ENCODE measurements at places on chromosomes 1 and 21.

DNA sequence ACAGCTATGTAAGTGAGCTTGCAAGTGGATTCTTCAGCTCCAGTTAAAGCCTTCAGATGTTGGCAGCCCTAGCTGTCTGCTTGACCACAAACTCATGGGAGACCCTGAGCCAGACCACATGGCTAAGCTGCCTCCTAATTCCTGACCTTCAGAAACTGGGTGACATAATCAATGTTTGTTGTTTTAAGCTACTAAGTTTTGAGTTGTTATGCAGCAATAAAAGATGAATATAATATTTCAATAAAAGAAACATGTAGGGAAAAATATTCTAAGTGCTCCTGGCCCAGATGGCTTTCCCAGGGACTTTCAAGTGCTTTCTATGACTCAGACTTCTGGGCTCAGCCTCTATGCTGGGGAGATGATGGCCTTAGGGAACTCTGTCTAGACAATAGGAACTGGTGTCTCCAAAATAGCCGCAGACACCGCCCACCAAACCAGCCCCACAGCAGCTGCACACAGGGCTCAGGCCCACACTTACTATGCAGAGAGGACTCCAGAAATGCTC is 20.3 kb upstream of the AZIN2 start:
- peak; percentile 74 for DNase-seq

- DNase-seq, result peak; percentile 97
Observed at GRCh38 chr1:51642739-51643142, 25.8 kb downstream of the OSBPL9 start.

- DNase-seq, result no peak
Observed at GRCh38 chr1:229420765-229421164, 13.1 kb downstream of the ACTA1 start.

GRCh38 chr1:91724231-91724630 is 161.7 kb downstream of the TGFBR3 start:
- no peak for DNase-seq

- DNase-seq, result peak; percentile 43
Observed at GRCh38 chr1:238484121-238484520, 593.4 kb upstream of the ZP4 start.

DNA sequence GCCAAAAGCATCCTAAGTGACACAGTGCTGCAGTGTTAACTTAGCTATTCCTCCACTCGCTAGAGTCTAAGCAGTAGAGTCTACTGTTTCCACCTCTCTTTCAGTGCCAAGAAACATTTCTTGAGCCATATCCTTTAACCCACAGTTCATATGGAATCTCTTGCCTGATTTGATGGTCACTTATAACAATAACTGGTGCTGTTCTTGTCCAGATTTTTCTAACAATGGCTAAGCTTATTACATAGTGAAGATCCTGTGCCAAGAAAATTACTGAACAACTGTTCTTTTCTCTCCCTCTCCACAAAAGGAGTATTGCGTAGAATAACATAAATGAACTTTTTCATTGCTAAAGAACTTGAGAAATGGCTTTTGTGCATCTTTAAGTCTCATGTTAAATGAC is 121.3 kb downstream of the CDC7 start:
- DNase-seq, result no peak

- DNase-seq, result no peak
Observed at GRCh38 chr1:206831650-206832049, 33.8 kb upstream of the IL20 start.

DNA sequence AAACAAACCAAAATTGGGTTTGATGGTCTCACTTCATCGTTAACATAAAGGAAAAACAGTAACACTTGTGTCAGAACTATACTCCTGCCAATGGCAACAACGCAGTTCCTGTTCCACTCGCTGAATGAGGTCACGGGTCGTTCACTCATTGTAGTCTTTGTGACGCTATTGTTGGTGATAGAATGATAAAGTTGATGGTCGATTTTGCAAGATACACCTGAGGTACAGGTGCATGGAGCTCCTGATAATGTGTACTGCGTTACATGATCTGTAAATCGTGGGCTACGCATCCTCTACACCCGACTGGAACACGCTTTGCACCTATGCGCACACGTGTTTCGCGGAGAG is 391 bp upstream of the CENPS start:
- DNase-seq, result no peak

DNA sequence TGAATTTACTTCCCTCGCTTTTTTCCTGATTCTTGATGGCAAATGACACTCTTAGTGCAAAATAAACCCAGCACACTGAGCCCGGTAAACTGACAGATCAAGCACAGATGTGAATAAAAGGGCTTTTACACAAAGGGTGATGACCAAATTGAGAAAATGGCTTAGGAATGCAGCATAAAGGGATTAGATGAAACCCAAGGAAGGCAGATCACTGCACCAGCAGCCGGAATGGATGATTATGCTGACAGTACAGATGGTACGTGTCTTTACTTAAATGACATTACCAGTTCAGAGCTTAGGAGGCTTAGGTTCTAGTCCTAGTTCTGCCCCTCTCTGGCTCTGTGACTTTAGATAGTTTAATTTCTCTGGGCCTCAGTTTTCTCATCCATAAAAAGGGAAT is 12.0 kb downstream of the PKP1 start:
- DNase-seq, result no peak

- peak; percentile 47 for DNase-seq
Observed at GRCh38 chr1:45326627-45327623, at the start of gene HPDL. HPDL (plus strand) TSS chr1:45326895; CDS start chr1:45327149, 254 bp downstream.

DNA sequence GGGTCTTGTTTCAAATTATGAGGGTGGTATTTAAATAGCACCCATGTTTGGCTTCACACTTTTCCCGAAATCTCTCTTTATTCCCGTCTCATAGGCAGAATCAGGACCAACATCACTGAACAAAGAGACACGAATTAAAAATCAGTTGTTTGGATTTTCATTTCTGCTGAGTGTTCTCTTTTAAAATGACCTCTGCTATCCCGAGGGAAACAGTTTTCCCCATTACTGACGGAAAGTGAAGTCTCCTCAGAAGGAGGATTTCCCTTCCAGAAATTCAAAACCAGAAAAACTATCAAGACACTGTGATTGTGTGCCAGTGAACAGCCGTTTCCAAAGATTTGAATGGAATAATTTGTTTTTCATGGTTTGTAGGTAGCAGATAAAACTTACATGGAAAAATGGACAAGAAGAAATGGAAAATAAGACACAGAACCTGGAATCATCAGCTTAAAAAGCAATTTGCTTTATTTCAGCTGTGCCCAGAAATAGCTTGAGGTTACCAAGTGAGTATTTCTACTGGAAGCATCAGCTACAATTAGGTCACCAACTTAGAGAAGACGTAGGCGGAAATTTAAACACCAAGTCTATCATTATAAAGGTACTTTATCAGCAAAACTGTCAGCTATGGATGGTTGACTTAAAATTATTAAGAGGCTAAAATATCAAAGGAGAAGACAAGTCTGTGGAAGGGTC is 68.5 kb downstream of the RUNX1 start:
- no peak for DNase-seq

DNA sequence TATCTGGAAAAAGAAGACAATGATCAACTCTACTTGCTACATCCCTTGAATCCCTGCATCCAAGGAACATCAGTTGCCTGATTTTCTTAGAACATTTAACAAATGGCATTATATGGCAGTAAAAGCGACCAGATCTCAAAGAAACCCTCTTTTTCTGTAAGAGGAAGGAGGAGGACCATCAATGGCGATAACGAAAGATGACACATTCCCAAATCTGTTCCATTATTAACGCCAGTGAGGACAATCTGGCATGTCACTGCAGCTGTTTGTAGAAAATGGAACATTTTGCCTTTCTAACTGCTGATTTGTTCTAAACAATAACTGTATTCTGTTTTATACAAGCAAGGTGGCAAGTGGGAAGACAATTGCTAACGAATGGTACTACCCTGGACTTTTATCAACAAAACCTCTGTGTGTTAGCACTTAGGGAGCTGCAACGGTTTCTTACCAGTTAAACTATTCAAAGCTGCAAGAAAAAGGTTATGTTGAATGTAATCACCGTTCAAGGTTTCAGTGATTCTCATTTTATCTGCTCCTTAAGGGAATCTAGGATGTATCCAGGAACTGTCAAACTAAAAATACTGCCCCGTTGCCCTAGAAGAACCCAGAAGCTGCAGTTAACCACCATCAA is 251.9 kb downstream of the SDCCAG8 start:
- DNase-seq, result no peak

DNA sequence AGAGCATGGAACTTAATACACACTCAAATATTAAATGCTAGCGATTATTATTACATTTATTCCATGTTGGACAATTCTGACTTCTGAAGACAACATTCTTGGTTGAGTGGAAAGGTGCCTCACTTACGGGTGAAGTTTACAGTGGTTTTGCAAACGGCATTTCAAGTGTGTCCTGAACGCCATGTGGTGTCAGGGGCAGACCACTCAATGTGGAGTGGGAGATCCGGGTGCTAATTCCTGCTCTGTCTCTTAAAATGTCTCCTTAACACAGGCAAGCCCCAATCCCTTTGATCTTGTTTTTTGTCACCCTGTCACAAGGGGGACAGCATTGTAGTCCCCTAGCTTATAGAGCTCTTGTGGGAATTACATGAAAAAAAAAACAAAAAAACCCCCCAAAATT is 5.6 kb upstream of the TDRD10 start:
- DNase-seq, result no peak

DNA sequence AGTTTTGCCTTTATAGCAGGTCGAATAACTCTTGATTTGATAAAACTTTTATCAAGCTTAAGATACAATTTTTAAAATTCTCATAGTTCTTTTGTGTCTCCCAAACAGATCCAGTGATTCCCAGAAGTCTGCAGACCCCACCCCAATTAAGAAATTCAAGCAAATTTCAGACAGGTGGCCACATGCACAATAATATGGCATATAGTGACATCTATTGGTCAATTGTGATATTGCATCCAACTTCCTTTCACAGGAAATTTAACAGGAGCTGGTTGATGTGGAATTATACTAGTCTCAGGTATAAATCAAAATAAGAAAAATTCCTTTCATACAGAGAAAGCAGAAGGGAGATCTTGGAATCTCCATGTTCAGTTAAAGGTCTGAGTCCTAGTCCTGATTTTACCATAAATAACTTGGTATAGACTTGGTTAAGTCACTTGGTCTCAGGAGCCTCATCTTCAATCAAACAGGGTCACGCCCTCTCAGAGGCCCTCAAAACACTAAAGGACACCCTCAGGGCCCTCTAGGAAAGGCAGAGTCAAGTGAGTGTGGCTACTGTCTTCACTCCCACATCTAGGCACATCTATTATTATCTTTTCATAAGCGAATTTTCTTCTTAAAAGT is 24.1 kb downstream of the PIGM start:
- DNase-seq, result peak; percentile 34

GRCh38 chr1:95953015-95953414 is 719.0 kb downstream of the RWDD3 start:
- no peak for DNase-seq

- no peak for DNase-seq
Observed at GRCh38 chr21:15260604-15261003, 195.8 kb upstream of the NRIP1 start.

DNA sequence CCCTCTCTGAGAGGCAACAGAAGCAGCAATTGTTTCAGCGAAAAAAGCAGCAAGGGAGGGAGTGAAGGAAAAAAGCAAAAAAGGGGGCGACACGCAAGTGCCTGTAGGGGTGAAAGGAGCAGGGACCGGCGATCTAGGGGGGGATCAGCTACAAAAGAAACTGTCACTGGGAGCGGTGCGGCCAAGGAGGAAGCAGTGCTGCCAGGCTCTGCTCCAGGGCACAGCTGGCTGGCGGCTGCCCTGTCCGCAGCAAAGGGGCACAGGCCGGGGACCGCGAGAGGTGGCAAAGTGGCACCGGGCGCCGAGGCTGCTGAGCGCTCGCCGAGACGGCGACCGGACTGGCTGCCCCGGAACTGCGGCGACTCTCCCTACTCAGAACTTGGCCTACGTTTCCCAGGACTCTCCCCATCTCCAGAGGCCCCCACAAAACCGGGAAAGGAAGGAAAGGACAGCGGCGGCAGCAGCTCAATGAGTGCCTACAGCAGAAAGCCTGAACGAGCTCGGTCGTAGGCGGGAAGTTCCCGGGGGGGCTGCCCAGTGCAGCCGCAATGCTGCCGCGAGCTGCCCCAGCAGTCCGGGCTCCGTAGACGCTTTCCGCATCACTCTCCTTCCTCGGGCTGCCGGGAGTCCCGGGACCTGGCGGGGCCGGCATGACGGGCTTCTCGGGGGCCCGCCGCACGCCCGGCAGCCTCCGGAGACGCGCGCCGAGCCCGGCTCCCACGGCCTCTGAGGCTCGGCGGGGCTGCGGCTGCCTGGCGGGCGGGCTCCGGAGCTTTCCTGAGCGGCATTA is 1.0 kb upstream of the CDKN2C start:
- peak; percentile 32 for DNase-seq

DNA sequence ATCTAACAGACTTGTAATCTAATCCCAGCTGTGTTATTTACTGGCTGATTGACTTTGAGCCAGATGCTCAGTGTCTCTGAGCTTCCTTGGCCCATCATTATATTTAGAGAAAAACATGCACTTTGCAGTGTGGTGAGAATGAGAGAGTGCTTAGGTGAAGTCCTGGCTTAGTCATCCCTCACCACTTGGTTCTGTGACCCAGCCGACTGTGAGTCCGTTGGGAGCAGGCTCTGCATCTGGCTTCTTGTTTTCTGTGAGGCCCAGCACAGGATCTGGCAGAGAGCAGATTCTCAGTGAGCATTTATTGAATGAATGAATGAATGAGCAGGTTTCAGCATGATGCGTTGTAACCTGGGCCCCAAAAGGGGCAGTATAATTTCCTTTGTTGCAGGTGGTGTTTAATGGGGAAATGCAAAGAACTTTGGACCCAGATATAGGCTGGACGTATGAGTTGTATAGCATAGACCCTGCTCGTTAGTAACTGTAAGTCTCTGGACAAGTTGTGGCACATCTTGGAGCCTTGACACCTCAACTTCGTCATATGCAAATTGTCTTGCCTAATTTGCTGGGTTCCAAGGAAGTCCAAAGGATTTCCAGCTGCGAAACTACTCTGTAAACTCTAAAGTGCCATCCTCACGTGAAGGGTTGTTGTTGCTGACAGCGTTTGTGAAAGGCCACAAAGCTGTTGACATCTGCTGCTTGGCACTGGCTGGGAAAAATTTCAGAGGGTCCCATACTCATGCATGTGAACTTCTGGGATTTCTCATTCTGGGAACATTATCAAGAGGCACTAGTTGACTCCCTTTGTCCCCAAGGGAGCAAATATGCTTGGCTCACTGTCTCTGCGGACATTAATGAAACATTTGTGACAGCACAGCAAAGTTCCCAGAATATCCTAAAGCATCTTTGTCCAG is 138.8 kb upstream of the USP24 start:
- DNase-seq, result no peak

- no peak for DNase-seq
Observed at GRCh38 chr1:175162955-175163354, 29.6 kb downstream of the KIAA0040 start.

- no peak for DNase-seq
Observed at GRCh38 chr1:27392778-27393635, 585 bp downstream of the GPR3 start.

GRCh38 chr1:51086496-51087271 is 15.3 kb upstream of the C1orf185 start:
- DNase-seq, result no peak

GRCh38 chr1:42924851-42925760 is 33.6 kb downstream of the SLC2A1 start:
- no peak for DNase-seq

DNA sequence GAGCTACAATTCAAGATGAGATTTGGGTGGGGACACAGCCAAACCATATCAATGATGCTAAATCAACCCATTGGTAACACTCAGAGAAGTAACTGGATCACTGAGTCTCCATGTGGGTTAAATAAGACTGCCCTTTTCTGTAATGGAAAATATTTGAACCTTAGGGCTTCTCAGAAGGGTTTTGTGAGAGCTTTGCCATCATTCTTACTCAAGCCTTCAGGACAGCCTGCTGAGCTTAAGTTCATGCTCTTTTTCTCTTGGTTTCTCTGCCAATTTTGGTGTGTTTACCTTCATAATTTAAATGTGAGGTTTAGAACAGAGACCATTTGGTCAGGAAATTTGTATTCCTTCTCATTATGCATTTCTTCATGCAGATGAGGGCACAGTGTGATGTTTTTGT is 74.7 kb downstream of the DISC1 start:
- no peak for DNase-seq

Data from fibroblast of villous mesenchyme (primary cell).